ENCODE measurements at places on chromosomes 5 and 9.

DNA sequence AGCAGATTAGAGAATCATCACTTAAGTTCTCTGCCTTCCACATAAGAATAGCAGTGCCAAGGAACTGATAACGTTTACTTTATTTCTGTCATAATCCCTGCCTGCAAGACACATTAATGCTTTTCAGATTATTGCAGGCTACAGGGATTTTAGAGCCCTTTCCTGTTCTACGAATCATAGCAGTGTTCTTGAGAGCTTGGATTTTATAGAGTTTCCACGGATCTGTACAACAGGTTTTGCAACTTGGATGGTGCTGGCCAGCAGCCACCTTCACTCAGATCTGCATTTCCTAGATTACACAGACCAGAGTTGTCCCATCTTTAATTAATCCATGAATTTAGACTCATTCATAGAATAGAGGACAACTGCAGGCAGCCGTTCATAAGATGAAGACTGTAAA lies 38.1 kb downstream of the SLC12A2 start:
- DNase-seq, result no peak

- no peak for DNase-seq
Observed at GRCh38 chr5:19802686-19803085, 185.3 kb downstream of the CDH18 start.

GRCh38 chr5:112077180-112077579 lies 320.2 kb upstream of the NREP start:
- DNase-seq, result no peak

GRCh38 chr9:93207860-93208734 lies 24.2 kb downstream of the WNK2 start:
- DNase-seq, result no peak

DNA sequence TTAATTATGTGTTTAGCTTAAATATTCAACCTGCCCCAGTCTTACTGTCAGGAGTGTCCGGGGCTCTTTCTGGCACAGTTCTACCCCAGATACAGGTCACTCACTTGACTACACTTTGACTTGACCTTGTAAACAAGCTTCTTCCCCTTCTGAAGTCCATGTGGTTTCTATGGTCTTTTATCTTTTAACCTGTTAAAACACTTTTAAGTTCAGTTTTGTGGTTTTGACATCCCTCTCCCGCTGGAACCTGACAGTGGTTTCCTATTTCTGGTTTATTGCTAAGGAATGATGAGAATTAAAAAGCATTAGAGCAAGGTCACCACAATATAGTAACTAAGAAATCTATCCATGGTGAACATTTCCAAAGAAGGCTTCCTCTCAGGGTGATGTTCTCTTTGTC lies 300.1 kb downstream of the TMEM167A start:
- DNase-seq, result no peak

DNA sequence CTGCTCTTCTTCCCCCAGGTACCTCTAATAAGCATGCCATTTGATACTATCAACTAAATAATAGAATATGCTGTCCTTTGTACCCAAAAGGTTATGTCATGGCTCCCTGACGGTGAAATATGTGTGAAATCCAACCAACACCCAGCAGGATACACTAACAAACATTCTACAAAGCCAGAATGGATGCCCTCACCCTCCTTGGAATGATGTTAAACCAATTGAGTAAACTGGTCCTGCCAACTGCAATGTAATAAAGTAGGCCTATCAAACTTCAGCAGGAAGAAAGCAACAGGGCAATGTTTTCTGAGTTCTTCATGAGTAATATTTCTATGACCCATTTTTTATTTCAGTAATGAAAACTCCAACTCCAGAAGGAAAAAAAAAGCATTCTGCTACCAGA lies 24.9 kb downstream of the RGMB start:
- no peak for DNase-seq

GRCh38 chr5:142400415-142400814 lies 75.6 kb upstream of the SPRY4 start:
- DNase-seq, result no peak

DNA sequence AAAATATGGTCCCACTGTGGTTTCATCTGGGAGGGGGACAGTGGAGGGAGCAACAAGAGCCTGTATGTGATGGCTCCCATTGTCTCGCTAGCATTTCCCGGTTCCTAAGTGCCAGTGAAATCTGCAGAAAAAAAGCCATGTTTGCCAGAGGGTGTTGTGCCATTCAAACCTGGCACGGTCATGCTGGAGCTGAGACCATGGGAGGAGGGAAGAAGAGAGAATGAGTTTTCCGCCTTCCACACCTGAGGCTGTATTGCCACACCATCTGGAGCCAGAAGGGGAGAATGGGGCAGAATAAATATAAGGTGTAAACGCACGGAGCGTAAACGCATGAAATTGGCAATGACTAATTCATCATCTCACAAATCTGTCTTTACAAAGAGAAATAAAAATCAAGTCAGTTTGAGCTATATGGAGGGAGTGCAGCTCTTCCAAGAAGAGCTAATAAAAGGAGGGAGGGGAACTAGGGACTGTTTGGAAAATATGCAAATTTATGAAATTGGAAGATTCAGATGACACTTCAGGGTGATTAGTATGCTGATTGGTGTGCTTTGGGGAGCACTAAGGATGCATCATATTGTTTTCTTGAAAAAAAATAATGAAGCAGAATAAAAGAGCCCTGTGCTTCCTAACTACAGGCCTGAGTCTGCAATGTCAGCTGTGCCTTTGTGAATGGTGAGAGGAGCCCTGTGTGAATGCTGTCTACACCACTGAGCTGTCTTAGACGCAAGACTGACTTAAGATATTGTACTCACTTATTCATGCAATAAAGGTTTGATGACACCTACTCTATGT lies 237.9 kb downstream of the NSG2 start:
- no peak for DNase-seq

GRCh38 chr9:36263683-36264082 lies 5.4 kb upstream of the GNE start:
- DNase-seq, result no peak

DNA sequence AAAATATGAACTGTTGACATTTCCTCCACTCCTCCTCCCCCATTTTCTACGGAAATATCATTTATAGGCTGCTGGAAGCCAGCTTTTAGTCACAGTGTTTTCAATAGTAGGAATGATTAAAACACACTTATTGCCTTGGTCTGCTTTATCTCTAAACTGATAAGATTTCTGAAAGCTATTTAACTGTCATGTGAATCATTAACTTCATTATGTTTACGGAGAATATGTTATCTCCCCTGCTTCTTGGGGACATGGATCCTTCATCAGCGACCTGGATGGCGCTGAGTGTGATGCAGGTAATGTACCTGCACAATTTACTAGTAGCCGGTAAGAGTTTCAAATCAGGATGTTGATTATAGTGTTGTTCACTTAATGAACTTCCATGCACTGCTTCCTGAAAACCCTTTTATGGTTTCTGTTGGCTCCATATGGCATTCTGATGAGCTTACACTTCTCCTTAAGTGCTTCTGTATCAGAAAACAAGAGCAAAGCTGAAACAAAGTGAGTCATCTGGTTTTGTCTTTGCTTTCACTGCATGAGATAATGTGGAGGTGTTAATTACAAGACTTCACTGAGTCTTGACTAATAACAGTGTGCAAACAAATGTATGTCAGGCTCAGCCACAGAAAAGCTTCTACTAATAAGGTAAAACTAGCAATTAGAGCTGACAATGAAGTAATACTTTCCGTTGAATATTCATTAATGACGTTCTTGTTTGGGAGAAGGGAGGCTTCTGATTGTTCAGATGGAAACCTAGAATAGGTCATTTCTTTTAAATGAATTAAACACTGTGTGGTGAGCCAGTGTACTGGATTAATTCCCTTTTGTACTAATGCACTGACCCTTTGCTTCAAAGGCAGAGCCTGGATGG lies 162.4 kb upstream of the ZNF608 start:
- no peak for DNase-seq

DNA sequence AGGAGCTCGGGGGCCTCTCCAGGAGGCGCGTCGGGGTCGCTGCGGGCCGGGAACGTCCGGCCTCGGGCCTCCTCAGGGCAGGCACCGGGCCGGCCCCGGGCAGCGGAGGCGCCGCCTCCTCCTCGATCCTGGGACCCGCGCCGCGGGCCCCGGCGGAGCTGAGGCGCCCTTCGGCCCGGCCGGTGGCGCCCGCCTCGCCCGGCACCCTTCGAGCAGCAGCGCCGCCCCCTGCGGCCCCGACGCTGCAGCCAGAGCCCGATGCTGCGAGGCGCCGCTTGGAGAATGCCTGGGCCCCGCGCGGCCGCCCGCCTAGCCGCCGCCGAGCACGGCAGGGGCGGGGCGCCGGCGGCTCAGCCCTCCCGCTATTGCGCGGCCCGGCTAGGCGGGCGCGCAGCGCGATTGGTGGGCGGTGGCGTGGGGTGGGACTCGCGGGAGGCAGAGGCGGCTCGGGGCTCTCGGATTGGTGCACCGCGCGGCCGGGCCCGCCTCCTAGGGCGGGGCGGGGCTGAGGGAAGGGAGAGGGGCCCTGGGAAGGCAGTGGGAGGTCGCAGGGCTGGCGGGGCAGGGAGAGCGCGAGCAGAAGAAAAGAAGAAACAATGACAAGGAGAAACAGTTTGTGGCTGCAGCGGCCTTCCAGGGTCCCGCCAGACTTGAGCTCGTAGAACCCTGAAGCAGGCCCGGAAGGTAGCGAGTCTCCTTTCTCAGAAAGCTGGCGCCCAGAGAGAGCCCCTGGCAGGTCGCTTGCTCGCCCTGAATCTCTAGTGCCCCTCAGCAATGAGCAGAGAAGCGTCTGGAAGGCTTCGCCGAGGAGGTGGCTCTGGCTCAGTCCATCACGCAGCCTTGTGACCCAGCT lies at the start of gene EEIG1:
Gene EEIG1 (minus strand): TSS at position 284 of the 853 bp plus-strand sequence. CDS start 852 bp downstream, outside the sequence.
- peak; percentile 96 for DNase-seq

GRCh38 chr5:65137631-65138030 lies 344.1 kb downstream of the ADAMTS6 start:
- DNase-seq, result no peak

- DNase-seq, result no peak
Observed at GRCh38 chr5:159782197-159782994, 133.9 kb upstream of the ADRA1B start.

DNA sequence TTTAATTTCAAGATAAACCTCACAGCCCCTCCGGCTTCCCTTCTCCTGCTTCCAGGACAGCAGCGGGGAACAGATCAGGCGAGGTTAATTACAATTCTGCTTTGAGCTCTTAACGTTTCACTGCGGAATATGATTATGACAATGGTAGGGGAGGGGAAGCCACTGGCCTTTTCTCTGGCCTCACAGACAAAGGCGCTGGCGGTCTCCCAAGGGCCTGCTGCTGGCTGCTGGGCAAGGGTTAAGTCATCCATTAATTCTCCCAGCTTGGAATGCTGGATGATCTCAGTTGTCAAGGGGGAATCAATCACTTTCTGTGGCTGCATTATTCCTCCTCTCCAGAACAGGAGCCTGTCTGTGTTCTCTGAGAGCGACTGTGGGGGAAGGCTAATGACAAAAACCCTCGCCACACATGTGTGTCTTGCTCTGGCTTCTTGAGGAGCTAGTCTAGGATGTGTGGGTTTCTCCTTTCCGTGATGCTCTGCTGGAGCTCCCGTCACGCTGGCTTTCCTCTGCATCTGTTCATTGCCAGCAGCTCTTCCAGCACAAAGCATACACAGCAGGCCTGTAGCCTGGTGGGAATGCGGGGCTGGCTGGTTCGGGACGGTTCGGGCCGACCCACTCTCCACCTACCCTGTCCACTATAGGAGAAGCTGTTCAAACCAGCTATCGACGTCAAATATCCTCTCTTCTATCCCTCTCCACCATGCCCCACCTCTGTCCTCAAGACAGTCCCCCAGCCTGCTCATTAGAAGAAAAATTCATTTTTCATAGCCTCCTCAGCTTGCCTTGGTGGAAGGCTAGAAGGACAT lies 82.8 kb downstream of the DCP2 start:
- DNase-seq, result no peak

- peak; percentile 95 for DNase-seq
Observed at GRCh38 chr9:71783120-71783523, 14.8 kb upstream of the CEMIP2 start.
